ENCODE measurements at places on chromosomes 16 and 17.

DNA sequence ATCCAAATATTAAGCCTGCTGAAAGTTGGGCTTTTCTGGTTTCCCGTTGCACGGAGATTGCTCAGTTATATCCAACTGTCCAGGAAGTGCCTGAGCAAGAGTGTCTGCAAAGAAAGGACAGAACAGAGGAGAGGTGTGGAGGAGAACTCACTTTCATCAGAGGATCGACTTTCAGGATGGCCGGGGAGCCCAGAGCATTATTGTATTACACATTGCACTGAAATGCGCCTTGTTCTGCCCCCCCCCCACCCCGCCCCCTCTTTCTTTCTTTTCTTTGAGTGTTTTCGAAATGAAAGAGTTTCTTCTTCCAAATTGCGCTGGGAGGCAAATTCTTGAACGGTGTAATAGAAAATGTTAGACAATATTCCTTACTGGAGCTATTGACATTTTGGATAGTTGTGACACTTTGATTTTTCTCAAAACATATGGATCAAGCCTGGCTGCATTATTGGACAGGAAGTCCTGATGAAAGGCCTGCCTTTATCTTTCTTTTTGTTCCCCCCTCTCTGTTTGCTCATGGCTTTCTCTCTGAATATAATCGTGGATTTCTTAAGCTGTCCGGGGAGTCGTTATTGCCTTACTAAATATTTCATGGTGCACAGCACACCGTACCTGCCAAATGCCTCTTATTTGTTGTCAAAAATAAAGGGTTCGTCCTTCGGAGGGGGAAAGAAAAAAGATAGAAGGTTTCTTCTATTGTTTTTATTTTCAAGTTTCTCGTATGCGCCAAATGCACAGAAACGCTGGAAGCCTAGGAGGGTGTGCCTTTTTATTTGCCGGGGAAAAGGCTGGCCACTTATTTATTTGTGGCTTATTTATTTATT is 110.8 kb downstream of the IRX3 start:
- H3K27ac ChIP-seq: peak overlapping the region; percentile 53
- H3K36me3 ChIP-seq: no peaks in the 10 kb centered on the region
- DNase-seq: no peak
- H3K4me1 ChIP-seq: peaks cover 32% of the 10 kb centered on the region
- H3K4me3 ChIP-seq: no peak overlapping the region
- H3K27me3 ChIP-seq: no peaks in the 10 kb centered on the region

DNA sequence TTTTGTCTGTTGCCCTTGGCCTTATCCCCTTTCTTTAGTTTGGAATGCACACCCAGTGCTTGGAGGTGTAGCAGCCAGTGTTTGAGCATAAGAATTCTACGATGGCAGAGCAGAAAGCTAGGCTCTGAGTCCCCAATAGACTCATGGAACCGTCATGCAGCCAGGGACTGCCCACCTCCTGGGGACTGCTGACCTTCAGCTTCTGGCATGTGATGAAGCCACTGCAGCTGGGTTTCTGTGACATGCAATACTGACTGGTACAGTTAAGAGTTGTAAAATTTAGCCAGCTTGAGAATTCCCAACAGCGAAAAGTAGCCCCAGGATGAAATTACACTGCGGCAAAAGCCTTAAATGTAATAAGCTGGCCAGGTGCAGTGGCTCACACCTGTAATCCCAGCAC is 9.0 kb upstream of the MAP3K14 start:
- no peak for DNase-seq
- no peak overlapping the region for H3K4me3 ChIP-seq
- no peak overlapping the region for H3K27ac ChIP-seq
- H3K4me1 ChIP-seq: no peaks in the 10 kb centered on the region

- no peak overlapping the region for H3K27ac ChIP-seq
- H3K36me3 ChIP-seq: no peaks in the 10 kb centered on the region
Measured at GRCh38 chr17:27239046-27239445, 54.9 kb upstream of the WSB1 start.

- no peaks in the 10 kb centered on the region for H3K4me1 ChIP-seq
- no peak overlapping the region for H3K27ac ChIP-seq
- DNase-seq: no peak
Measured at GRCh38 chr17:57443781-57444180, 187.5 kb downstream of the MSI2 start.

DNA sequence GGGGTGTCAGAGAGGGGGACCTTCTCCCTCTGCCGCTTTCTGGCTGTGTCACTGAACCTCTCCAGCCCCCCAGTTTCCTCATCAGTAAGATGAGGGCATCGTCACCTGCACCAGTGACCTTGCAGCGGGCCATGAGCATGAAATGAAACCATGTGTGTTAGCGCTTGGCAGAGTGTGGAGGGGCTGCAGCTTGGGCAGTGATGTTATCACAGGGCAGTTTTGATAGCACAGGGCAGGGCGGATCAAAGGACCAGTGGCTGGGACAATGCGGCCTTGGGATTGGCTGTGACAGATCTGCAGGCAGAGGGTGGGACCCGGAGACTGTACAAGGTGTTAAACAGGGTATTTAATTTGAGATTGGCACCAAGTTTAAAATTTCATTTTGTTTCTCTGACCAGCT is 38.9 kb upstream of the NAT9 start:
- H3K27me3 ChIP-seq: no peaks in the 10 kb centered on the region
- H3K4me1 ChIP-seq: no peaks in the 10 kb centered on the region
- no peak for DNase-seq
- no peak overlapping the region for H3K4me3 ChIP-seq
- no peak overlapping the region for H3K27ac ChIP-seq

All from liver (tissue), 10 donors.